Uterine smooth muscle cell (primary cell): ENCODE measurements at places on chromosomes 7 and 10. TPM values are rescaled to one million over a fixed set of nuclear protein-coding genes. Genes with fewer than 3 reads are reported as not detected.

H2AZ2 gene
- total RNA-seq = 157 and 326 TPM in 2 replicates

ZNF117 gene
- 3.9 and 5.0 TPM in 2 replicates for total RNA-seq

ABCB1 gene
- total RNA-seq = 0.50 and 1.3 TPM in 2 replicates

INHBA gene
- 18.2 and 20.0 TPM in 2 replicates for total RNA-seq

CCDC186 gene
- total RNA-seq = 12.2 and 18.5 TPM in 2 replicates

ZC3HAV1 gene
- 25.3 and 28.9 TPM in 2 replicates for total RNA-seq

PDLIM1 gene
- 1.2 and 4.8 TPM in 2 replicates for total RNA-seq

FAM25A gene
- total RNA-seq = not detected in 2 replicates

WNT16 gene
- total RNA-seq = under 0.01 and 0.87 TPM in 2 replicates
